Stimulated activated CD4-positive, alpha-beta T cell treated with anti-CD3 and anti-CD28 coated beads, Interleukin-1b, Interleukin-23, amount 100 ng/mL, for 48 hours (primary cell): ENCODE measurements at places on chromosomes 2 and 18.

- no peak for DNase-seq
Measured at GRCh38 chr2:101991721-101992145, at the start of gene IL1R2. IL1R2 (plus strand) TSS chr2:101991960; CDS start chr2:102008576, 16,616 bp downstream.

DNA sequence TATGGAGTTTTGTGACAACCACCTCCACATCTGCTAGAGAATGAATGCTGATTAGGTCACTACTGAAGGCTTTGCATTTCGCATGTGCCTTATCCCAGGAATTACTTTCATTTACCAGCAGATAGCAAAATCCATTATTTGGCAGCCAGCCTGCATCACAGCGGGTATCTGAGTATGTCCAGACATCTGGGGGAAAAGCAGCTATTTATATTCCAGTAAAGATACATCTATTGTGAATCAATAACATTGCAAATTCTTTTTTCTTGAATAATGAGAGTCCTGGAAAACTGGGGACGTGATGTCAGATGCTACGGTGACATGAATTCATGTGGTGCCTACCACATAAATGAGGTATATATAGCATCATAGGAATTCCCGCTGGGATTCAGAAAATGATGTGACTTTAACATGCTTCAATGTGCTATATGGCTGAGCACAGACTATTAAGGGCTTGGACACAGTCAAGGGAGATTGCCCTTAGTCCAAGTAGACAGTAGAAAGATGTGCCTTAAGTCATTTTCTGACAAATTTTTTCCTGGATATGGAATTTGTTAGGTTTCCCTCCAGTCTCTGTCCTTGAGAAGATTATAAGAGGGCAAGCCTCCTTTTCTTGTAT, 84.2 kb upstream of the CD302 start:
- no peak for DNase-seq

- peak; percentile 16 for DNase-seq
Measured at GRCh38 chr18:36284671-36285295, 12.7 kb upstream of the FHOD3 start.

GRCh38 chr2:47799031-47799609, 16.2 kb downstream of the MSH6 start:
- DNase-seq = no peak

- no peak for DNase-seq
Measured at GRCh38 chr2:176192351-176192750, 3.9 kb downstream of the HOXD1 start.

GRCh38 chr2:68253219-68254068, 1.1 kb upstream of the PPP3R1 start:
- no peak for DNase-seq

GRCh38 chr18:74748809-74749208, 151.1 kb downstream of the ZNF407 start:
- no peak for DNase-seq

- DNase-seq = no peak
Measured at GRCh38 chr2:40360652-40361051, 91.2 kb downstream of the SLC8A1 start.

GRCh38 chr2:127361929-127362885, 25.6 kb downstream of the MAP3K2 start:
- no peak for DNase-seq

- no peak for DNase-seq
Measured at GRCh38 chr18:25327584-25327983, 24.4 kb downstream of the ZNF521 start.

DNA sequence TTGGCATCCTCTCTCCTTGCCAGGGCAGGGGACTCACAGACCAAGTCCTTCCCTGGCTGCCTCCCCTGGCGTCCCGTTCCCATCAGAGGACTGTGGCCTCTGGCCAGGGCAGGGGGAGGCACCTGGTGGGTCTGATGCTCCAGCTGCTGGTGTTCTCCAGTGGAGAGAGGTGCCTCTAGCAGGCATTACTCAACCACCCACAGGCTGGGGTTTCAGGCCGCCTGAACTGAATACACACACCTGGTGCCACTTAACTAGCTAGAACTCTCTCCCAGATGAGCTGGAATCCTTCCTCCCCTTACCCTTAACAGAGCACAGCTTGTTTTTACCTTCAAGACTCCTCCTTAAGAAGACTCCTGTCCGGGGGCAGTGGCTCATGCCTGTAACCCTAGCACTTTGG, 37.7 kb upstream of the CNGA3 start:
- DNase-seq = no peak

DNA sequence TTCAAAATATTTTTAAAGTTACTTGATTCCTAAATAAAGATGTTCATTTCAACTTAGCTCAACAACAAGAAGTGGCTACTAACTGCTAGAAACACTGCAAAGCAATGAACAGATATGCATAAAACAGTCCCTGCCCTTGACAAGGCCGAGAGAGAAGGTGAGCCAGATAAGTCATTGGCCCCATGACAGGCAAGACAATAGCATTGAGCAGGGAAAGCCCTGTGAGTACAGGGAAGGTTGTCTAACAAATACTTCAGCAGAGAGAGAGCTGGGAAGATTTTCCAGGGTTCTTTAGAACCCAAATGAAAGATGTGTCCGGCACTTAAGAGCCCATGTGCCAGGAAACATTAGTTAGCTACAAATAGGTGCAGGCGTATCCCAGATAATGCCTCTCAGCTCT, 4.7 kb downstream of the LAMA1 start:
- DNase-seq = no peak

GRCh38 chr2:59888015-59888414, 665.4 kb downstream of the BCL11A start:
- peak; percentile 35 for DNase-seq

GRCh38 chr2:240395448-240395847, 40.0 kb upstream of the GPC1 start:
- no peak for DNase-seq

DNA sequence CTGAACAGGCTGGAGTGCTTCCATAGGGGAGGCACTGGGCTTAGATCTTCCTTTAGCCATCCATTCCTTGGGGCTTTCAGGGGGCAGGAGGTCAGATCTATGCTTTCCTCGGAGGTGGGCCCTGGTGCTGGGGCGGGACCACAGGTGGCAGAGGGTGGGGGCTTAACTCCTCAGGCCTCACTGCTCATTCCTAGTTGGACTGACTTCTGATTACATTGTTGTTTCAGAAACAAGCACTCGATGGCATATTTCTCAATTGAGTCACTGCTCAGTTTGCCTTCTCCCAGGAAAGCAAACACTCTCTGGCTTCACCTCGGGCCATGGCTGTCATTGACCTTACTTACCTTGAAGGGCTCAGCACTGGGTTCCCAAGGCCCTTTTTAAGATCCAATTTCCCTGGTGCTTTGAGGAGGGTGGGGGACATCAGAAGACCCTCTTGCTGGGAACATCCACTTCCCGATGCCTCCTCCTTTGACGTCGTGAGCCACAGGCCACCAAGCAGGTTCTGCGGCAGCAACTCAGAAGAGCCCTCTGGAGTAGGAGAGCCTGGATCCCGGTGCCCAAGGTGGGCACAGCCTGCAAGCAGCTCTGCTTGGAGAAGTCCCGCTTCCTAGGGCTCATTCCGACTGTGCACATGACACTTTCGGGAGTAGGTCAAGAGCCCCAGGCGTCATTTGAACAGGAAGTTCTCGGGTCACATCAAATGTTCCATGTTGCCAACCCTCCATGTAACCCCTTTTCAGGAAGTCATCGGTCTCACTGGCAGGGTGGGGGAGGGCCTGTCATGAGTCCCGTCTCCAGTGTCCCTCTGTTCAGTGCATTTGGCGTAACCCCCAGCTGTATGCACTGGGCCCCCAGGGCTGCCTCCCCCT, 40.6 kb downstream of the SDC1 start:
- no peak for DNase-seq

GRCh38 chr2:105110295-105110829, 72.5 kb downstream of the MRPS9 start:
- no peak for DNase-seq

DNA sequence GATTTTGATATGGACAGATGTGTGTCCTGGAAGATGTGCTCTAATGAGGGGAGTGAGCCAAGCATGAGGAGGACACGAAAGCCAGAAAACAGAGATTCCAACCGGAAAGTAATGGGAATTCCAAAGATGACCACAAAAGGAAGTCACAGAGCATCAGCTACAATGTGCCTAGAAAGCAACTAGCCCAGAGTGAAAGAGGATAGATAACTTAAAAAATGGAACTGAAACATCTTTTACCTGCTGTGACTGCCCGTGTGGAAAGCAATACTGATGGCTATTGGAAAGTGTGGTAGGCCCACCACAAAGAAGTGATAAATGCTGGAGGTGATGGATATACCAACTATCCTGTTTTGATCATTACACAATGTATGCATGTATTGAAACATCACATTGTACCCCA, 21.6 kb downstream of the DNMT3A start:
- DNase-seq = no peak
